RWPE2 (cell line): ENCODE measurements at places on chromosomes 6 and 20.
A peak's percentile ranks its signal among the peaks of the same experiment; 100 is the strongest.

- no peak overlapping the region for H3K4me3 ChIP-seq
- DNase-seq = no peak
- no peaks in the 10 kb centered on the region for H3K36me3 ChIP-seq
- no peak overlapping the region for H3K27ac ChIP-seq
- H3K4me1 ChIP-seq = no peaks in the 10 kb centered on the region
Measured at GRCh38 chr20:15556869-15557268, 1016.4 kb downstream of the KIF16B start.

DNA sequence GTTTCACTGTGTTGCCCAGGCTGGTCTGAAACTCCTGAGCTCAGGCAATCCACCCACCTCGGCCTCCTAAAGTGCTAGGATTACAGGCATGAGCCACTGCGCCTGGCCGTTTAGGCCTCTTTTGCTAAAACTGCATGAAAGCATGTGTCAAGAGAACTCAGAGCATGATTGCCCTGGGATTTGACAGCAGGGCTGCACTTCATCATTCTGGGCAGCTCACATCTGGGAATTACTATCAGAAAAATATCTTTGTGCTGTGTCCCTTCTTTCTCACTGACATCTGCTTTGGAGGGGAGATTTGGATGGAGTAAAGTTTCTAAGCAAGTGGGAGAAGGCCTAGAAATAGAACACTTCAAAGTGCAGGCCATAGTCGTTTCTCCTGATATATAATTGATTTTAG, 59.6 kb upstream of the EIF2S2 start:
- no peak overlapping the region for H3K27ac ChIP-seq
- H3K4me3 ChIP-seq = no peak overlapping the region
- DNase-seq = no peak
- no peaks in the 10 kb centered on the region for H3K36me3 ChIP-seq
- no peaks in the 10 kb centered on the region for H3K4me1 ChIP-seq
- no peaks in the 10 kb centered on the region for H3K27me3 ChIP-seq

DNA sequence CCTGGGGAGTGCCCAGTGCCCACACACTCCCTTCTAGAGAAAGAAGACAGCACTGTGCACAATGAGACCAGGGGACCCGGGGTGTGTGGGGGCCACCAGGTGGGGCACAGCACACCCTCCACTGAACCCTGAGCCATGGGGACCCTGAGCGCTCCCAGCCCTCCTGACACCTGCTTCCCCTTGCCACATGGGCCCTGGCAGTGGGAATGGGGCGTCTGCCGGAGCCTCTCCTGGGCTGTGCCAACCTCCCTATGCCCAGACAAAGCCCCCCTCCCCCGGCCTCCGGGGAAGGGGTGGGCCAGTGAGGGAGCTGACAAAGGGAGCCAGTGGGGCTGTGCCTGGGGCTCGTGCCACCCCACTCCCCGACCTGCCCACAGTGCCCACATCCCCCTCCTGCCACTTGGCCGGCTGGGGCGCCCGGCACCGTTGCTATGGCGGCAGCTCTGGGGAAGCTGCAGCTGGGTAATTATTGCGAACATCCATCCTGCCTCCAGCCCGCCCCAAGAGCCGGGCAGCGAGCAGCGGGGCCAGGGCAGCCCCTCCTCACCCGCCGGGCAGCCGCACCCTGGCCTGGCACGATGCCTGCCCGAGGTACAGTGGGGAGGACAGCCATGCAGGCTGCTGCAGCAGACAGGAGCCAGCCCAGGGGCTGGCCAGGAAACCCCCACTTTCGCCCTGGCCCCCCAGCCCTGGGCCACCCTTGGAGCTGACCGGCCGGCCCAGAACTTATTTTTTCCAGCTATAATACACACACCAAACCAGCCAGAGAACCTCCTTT, 41.9 kb upstream of the NOL4L start:
- peak; percentile 75 for DNase-seq
- H3K4me1 ChIP-seq = no peaks in the 10 kb centered on the region
- no peaks in the 10 kb centered on the region for H3K27me3 ChIP-seq
- no peaks in the 10 kb centered on the region for H3K36me3 ChIP-seq

- H3K27me3 ChIP-seq = no peaks in the 10 kb centered on the region
- H3K4me1 ChIP-seq = peaks cover 19% of the 10 kb centered on the region
- H3K27ac ChIP-seq = peak overlapping the region; percentile 47
- no peaks in the 10 kb centered on the region for H3K36me3 ChIP-seq
- no peak overlapping the region for H3K4me3 ChIP-seq
- DNase-seq = no peak
Measured at GRCh38 chr6:15948930-15949900, 179.7 kb upstream of the MYLIP start.

DNA sequence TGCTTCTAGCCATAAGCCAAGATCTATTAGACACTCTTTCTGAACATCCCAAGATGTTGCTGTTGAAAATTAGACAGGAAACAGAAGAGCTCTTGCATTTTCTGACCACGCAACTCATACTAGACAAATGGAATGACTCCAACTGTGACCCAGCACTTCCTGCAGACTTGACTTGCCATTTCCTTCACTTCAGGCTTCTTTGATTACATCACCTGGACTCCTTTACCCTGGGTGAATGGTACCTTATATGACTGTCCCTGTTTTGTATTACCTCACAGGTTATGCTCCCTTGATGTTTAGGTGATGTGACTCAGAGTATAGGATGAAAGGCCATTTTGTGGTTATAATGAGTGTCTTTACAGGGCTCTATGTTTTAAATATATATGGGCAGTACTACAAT, 236.1 kb downstream of the BMP2 start:
- H3K27ac ChIP-seq = peak overlapping the region; percentile 55
- no peaks in the 10 kb centered on the region for H3K36me3 ChIP-seq

DNA sequence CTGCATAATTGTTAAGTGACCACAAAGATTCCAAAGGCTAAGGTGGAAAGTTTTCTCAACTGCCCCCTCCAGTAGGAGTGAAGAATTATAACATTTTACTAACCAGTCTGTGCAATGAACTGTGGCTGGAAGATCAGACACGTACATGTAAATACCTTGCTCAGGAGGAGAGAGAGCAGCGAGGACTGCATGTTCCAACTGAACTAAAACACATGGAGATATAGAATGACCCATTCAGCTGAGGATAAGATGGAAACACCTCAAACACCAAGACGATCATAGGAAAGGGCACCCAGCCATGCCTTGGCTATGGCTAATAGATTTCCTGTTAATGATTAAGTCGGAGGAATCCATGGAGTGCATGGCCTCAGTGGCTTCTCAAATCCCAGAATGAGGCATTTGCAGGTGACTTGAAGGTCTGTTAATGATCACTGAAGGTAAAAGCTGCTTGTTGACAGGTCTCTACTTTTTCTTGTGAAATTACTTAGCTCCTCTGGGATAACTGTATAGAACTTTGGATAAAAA, 875.6 kb downstream of the TFAP2A start:
- DNase-seq = no peak
- H3K4me1 ChIP-seq = no peaks in the 10 kb centered on the region
- no peaks in the 10 kb centered on the region for H3K27me3 ChIP-seq
- no peaks in the 10 kb centered on the region for H3K36me3 ChIP-seq
- H3K4me3 ChIP-seq = no peak overlapping the region

DNA sequence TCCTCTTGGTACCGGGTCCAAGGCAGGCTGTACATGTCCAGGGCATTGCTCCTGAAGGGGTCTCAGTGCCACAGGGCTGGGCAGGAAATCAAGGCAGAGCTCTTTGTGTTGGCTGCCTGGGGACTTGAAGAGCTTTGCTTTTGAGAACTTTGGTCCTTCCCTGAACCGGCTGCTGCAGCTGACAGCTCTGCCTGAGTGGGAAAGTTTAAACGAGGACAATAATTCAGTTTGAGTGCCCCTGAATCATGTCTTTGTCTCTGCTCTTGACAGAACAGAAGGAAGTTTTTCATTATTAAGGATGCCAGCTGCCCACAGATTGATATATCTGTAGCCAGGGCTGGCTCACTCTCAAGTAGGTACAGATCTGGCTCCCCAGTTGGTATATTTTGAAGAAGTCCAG, 56.1 kb downstream of the ANKRD6 start:
- no peak overlapping the region for H3K4me3 ChIP-seq
- no peak for DNase-seq
- H3K36me3 ChIP-seq = no peaks in the 10 kb centered on the region

GRCh38 chr6:32177183-32177787, 920 bp upstream of the RNF5 start:
- DNase-seq = no peak
- peak overlapping the region; percentile 45 for H3K4me3 ChIP-seq
- peak overlapping the region; percentile 89 for H3K27ac ChIP-seq
- H3K36me3 ChIP-seq = peaks cover 9% of the 10 kb centered on the region; the same call in 1 of the 2 replicates
- H3K4me1 ChIP-seq = peaks cover 4% of the 10 kb centered on the region

GRCh38 chr6:44851176-44851575, 463.7 kb downstream of the CDC5L start:
- DNase-seq = no peak
- no peak overlapping the region for H3K27ac ChIP-seq
- H3K27me3 ChIP-seq = no peaks in the 10 kb centered on the region
- H3K4me3 ChIP-seq = no peak overlapping the region

- no peak overlapping the region for H3K4me3 ChIP-seq
- H3K27ac ChIP-seq = no peak overlapping the region
- H3K36me3 ChIP-seq = no peaks in the 10 kb centered on the region
- H3K27me3 ChIP-seq = no peaks in the 10 kb centered on the region
- no peaks in the 10 kb centered on the region for H3K4me1 ChIP-seq
- no peak for DNase-seq
Measured at GRCh38 chr6:12791371-12791770, 74.8 kb downstream of the PHACTR1 start.

DNA sequence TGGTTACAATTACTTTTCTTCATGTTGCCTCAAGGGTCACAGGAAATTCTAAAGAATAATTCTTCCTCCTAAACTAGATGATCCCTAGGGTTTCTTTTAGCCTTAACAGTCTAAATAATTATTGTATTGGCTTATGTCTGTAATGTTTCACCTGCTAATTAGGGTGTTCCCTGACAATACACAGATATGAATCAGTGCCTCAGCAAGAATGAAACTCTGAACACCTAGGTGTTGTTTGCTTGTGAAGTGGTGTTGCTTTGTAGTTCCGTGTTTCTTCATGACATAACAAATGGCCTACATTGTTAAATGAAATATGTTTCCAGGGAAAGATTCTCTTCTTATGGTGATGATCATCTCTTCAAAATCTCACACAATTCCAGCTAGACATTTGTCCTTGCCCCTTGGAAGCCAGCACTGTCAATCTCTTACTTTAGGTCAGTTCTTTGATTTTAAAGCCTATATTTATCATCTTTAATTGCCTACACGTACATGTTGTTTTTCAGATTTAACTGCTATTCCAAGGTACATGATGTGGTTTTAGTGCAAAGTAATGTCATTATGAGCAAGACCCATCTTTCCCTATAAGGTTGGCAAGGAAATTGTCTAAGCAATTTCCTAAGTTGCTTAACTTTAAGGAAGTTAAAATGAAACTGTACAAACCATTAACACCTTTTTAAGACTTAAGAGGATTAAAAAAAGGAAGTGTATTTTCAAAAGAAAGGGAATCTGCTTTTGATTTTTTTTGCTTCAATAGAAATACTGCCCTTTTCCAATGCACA, 111.9 kb downstream of the TBC1D7 start:
- no peaks in the 10 kb centered on the region for H3K36me3 ChIP-seq
- peaks cover 7% of the 10 kb centered on the region for H3K27me3 ChIP-seq
- DNase-seq = no peak
